NCI-H1105 (cell line): ENCODE measurements at places on chromosomes 4 and X.

DNA sequence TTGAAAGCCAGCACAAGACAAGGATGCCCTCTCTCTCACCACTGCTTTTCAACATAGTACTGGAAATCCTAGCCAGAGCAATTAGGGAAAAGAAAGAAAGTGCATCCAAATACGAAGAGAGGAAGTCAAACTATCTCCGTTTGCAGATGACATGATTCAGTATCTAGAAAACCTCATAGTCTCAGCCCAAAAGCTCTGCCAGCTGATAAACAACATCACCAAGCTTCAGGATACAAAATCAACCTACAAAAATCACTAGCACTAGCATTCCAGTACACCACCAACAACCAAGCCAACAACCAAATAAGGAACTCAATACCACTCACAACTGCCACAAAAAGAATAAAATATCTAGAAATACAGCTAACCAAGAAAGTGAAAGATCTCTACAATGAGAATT is 38.6 kb downstream of the COX7B2 start:
- DNase-seq = no peak

DNA sequence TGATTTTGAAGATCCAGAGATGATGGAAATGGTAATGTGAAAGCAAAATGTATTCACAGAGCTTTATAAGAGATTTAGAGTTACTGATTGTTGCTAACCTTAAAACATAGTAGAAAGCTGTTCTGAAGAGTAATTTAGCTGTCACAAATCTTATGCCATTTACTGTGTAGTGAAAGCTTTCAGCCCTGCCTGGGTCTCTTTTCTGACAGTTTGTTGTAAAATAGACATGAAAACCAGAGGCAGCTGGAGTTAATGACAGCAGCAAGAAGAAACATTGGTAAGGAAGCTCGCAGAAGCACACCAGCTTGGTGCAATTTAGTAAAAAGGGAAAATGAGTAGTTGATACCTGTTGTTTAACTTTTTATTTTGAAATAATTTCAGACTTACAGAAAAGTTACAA is 21.1 kb downstream of the POLR2B start:
- no peak for DNase-seq

DNA sequence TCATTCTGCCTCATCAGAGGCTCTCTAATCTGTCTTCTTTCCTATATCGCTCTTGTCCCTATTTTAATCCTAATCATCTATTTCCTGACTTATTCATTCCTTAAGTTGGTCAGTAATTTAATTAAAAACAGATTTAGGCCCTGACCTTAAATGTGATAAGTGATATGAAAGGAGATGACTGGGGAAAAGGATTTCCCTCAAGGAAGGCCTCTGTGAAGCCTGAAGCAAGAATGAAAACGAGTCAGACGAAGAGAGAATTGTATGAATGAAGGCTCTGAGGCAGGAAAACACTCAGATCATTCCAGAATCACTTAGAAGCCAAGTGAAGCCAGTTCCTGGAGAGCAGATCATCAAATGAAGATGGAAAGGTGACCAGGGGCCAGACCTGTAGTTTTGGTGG is 22.1 kb downstream of the PKD2 start:
- no peak for DNase-seq

- DNase-seq = no peak
Measured at GRCh38 chrX:20372533-20372932, 105.8 kb upstream of the RPS6KA3 start.

DNA sequence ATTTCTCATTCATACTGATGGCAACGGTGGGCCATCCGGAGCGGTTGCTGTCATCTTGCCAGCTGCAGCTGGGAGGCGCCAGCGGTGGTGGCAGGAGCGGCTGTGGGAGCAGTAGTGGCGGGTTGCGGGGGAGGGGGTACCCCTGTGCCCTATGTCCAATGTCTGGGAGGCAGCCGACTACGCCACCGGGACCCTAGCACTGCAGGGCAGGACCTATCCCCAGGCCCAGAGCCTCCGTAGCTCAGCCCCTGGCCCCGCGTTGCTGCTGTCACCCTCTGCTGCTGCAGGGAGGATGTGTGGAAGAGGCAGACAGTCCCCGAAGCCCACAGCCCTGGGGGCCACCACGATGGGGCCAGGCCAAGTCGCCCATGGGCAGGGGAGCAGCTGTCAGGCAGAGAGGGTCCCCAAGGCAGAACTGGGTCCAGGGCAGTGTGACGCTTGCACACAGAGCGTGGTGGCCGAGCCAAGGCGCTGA is 10.0 kb upstream of the SPP1 start:
- no peak for DNase-seq

GRCh38 chr4:125368146-125368545 is 53.4 kb downstream of the FAT4 start:
- DNase-seq = no peak

DNA sequence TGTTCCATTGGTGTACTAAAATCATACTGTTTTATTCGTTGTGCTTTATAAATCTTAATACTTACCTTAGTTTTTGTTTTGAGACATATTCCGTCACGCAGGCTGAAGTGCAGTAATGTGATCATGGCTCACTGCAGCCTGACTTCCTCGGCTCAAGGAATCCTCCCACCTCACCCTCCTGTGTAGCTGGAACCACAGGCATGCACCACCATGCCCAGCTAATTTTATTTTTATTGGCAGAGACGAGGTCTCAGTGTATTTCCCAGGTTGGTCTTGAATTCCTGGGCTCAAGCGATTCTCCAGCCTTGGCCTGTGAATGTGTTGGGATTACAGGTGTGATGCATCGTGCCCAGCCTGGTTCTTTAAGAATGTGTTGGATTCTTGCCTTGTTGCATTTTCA is 24.4 kb upstream of the DCK start:
- DNase-seq = no peak

DNA sequence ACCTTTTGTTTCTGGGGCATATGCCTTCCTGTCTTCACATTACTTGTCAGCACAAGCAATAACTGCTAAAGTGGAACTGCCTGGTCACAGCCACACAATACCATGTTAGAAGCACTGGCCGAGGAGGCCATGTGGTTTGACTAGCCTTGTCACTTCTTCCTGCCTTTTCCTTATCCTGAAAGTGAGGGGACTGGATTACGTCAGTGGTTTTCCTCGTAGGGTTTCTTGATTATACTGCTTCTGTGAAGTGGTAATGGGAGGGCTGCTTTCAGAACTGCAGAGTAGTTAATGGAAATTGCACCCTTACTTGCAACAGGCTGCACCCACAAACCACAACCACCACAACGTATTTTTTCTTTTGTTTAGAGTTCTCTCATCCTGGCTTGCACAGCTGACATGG is 26.6 kb downstream of the ZRSR2 start:
- DNase-seq = no peak

- no peak for DNase-seq
Measured at GRCh38 chr4:183438458-183439113, 5.8 kb upstream of the CDKN2AIP start.

DNA sequence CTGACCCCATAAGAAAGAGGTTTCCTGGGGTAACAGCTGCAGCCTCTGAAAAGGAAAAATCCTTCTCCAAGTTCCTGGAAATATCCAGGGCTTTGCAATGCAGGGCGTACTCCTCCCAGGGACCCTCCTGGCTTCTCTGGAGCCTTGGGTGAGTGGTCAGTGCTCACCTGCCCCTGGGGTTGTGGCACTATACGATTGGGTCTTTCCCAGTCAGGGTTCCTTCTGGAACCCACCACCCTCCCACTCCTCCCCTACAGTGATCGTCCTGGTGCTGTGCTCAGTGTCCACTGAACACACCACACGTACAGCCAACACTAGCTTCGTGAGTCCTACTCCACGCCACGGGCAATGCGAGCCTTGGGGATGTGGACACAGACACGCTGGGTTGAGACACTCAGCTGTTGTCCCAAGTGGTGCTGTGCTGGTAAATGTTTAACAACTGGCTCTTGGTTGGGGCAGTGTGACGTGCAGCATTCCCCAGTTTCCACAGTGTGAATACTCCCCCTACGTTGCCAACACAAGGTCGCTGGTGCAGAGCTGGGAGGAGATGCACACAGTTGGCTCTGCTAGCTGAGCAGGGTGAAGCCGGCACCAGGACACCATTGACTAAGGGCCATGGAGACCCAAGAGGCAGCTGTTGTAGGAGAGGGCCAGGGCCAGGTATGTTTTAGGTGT is 65.4 kb downstream of the HTRA3 start:
- DNase-seq = no peak

- no peak for DNase-seq
Measured at GRCh38 chr4:39563346-39563847, 36.2 kb upstream of the UGDH start.

- no peak for DNase-seq
Measured at GRCh38 chrX:97126020-97126419, 242.3 kb downstream of the RPA4 start.

DNA sequence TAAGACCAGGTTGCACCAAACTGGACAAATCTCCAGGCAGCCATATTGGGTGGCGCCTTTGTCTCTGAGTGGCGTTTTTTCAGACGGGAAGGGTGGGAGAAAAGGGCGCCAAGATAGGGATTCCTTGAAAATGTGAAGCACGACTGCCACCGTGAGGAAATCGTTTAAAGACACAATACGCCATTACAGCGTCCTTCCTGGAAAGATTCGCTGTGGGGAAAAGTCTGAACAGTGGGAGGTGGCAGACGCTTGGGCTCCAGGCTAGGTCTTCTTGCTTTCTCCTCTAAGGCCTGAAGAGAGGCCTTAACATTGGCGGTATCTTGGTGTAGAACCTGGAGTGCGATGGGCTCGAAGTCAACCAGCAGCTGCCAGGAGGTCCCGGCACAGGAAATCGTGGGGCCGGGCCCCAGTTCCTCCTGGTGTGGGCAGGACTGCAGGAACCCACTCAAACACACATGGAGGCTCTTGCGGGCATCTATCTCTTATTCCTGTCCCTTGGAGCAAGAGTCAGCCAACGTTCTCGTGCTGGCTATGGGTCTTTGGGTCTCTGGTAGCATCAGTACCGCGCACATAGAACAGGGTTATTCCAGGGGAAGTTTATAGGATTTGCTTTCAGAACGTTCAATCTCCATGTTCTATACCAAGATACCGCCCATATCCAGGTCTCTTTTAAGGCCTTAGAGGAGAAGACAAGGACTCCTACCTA is 208.8 kb downstream of the OR13H1 start:
- DNase-seq = no peak

DNA sequence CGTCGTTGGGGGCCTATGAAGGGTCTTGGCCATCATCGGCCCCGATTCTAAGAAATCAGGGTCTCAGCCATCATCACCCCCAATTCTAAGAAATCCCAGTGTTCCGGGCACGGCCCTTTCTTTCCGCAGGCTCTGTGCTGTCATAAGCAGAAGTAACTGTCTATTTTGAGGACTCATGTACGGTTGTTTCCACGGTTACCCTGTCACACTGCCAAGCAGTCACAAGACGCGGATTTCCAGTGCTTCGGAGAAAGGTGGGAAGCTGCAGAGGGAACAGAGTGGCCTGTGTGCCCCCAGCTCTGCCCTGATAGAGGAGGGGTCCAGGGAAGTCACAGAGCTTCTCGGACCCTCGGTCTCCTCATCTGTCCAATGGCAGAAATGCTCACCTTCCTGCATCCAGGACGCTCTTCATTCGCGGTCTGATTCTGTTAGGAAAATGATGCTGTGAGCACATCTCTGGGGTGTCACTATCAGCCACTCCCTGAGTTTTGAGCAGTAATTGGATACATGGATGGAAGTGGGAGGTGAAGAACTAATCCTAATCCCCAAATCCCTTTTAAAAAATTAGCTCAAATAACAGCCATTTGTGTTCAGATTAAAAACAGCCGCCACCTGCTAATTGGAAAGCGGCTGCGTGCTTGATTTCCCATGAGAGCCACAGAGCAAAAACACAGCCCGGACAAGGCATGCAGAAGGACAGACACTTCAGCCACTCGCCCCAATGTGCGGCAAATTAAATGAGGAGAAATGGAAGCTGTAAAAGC is 73.1 kb downstream of the WFS1 start:
- DNase-seq = peak; percentile 36

GRCh38 chrX:37666516-37666915 is 19.1 kb upstream of the XK start:
- no peak for DNase-seq

DNA sequence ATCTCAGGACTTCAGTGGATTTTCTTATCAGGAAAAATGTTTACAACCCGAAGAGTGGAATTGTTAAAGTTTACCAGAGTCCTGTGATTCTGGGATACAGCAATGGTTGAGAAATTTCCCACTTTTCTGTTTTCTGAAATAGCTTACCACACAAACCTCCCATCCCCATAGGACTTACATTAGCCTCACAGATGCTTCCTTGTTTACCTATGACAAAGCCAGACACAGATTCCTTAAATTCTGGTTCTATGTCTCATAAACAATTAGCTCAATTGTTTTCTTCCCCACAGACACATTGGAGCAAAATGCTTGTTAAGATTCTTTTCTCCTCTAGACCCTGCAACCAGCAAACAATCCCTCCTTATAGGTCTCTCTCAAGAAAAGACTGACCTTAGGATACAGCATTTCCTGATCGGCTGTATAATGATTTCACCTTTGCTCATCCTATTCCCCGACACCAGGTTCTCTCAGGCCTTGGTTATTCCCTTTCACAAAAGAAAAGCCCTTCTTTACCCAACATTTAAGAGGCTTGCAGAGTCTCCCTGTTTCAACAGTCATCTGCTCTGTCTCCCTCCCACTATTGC is 886.2 kb downstream of the ARAP2 start:
- no peak for DNase-seq

DNA sequence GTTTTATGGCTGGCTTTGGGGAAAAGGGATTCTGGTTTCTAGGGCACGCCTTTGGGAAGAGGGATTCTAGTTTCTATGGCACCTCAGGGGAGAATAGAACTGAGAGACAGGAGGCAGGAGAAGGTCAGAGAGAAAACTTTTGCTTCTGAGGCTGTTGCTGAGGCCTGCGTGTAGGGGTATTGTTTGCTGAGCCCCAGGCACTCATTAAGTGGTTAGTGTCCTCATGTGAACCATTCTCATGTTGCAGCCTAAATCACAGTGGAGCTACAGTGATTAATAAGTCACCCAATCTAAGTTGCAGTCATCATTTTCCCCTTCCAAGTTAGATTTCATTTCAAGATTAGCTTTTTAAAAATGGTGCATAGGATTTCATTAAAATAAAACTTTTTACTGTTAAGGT is 29.0 kb downstream of the VCX3A start:
- DNase-seq = no peak

GRCh38 chrX:19179389-19179788 is 57.1 kb upstream of the ADGRG2 start:
- DNase-seq = no peak

- DNase-seq = peak; percentile 24
Measured at GRCh38 chr4:17613761-17614415, 553 bp upstream of the MED28 start.

DNA sequence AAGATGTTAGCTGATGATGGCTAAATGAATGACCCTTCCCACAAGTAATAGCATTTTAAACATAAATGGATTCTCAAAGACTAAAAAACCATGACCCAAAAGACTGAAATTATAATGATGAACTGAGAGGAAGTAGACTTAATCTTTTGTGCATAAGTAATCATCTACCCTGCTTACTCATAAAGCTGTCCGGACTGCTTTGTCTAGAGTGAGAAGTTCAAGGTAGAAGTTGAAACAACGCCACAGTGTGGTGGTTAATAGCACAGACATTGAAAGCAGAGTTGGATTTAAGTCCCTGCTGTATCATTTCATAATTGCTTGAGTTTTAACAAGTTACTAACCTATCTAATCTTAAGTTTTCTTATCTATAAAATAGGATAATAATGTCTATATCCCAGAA is 346.6 kb downstream of the CENPC start:
- DNase-seq = no peak
